Activated naive CD4-positive, alpha-beta T cell treated with anti-CD3 and anti-CD28 coated beads, Interleukin-2, amount 50 U/mL, for 16 hours (primary cell): ENCODE measurements at places on chromosomes 6 and 20.

GRCh38 chr6:7144872-7145584 lies 37.3 kb downstream of the RREB1 start:
- DNase-seq = no peak

- no peak for DNase-seq
Observed at GRCh38 chr20:51560550-51561307, 18.2 kb upstream of the NFATC2 start.

GRCh38 chr6:34143884-34144580 lies 1.9 kb downstream of the GRM4 start:
- DNase-seq = peak; percentile 58

- DNase-seq = no peak
Observed at GRCh38 chr6:40848868-40849514, 190.0 kb downstream of the UNC5CL start.
